Retina (tissue), 1 donor: ENCODE measurements at places on chromosomes 16 and 17.

DNA sequence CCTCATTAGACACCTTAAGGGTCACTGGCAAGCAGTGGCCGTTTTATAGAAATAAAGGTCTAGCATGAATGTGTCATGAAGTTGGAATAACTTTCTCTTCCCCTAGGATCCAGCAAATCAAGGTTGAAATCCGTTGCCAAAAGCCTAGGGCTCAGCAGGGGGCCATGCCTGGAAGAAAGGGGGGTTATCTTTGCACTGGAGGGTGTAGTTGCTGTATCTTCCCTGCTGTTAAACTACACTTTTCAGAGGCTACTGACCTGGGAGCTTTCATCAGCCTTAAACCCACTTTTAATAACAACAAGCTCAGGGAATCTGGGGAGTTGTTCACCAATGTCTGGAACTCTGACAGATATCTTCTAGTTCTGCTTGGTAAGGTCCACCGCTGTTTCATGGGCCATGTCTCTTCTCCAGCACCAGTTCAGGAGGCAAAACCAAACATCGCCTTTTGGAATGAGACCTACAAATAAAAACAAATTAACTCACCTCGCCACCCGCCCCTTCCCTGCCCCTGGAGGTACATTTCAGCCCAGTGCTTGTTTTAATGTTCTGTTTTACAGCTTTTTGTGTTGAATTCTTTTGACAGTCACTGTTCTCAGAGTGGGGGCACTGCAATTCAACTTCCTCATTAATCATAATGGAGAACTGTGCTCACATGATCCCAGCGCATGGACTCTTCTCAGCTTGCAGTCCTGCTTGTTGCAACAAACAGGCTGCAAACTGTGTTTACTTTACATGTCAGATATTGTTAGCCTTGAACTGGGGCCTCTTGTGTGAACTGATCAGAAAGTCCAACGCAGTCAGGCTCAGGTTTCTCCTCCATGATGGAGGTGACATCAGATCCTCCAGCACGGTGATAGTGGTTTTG lies 508.7 kb downstream of the KCNJ2 start:
- no peak for DNase-seq

DNA sequence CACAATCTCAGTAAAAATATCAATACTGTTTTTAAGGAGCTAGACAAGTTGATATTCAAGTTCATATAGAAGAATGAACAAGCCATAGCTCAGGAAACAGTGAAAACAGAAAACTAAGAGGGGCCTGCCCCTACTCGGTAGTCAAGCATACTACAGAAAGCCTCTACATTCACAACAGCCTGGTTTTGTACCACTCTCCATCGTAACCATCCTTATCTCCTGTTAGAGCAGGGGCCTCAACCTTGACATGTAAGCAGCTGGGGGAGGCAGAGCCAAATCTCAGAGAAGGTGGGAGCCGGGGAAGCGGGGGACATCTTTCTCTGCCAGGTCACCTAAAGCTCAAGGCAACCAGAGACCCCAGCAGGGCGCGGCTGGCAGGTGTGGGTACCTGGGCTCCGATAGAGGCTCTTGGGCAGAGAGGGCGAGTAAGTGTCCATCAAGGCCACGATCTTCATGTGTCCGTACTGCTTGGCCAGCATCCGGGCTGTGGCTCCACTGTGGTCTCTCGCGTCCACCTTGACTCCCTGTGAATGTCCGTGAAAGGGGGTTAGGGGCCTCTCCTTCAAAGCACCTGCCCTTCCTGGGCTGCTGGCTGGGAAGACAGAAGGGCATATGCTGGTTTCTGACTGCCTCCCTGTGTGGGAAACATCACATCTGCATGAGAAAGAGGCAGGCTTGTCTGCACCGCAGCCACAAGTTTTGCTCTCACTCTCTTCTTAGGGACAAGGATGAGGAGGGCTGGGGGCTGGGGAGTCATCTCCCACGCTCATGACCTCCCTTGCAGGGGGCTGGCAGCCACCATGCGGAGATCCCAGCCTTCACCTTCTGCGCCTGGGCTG lies 20.2 kb downstream of the ANKS3 start:
- no peak for DNase-seq

GRCh38 chr16:4534151-4534790 lies 4.3 kb downstream of the CDIP1 start:
- no peak for DNase-seq

DNA sequence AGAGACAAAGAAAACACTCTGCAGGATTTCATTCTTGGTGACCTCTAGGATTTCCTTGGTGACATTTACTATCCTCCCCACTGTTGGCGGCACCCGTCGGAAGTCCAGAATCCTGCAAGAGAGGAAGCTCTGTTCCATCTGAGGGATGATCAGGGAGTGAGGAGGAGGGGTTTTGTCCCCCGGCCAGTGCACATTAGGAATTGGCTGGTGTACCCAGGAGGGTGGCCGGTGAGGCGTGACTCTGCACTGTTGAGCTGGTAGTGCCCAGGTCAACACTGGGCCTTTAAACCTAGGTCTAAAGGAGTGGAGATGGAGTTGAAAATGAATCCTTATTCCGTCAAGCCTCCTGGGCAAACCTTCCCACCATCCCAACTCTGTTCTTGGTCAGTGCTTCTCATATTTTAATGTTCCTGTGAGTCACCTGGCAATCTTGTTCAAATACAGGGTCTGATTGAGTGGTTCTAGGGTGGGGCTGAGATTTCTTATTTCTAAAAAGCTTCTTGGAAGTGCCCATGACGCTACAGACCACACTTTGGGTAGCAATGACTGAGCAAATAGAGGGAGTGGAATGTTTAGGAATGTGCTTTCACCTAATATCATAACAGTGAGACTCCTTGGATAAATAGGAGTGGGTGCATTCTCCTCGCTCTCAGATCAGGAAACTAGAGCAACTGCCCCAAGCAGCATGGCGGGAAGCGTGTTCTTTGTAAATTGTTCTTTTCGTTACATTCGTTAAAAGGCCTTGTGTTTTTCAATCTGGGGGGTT lies 30.7 kb downstream of the PRKAR1A start:
- DNase-seq: no peak
